Fibroblast of skin of abdomen (primary cell): ENCODE measurements at places on chromosomes 16 and 17.

DNA sequence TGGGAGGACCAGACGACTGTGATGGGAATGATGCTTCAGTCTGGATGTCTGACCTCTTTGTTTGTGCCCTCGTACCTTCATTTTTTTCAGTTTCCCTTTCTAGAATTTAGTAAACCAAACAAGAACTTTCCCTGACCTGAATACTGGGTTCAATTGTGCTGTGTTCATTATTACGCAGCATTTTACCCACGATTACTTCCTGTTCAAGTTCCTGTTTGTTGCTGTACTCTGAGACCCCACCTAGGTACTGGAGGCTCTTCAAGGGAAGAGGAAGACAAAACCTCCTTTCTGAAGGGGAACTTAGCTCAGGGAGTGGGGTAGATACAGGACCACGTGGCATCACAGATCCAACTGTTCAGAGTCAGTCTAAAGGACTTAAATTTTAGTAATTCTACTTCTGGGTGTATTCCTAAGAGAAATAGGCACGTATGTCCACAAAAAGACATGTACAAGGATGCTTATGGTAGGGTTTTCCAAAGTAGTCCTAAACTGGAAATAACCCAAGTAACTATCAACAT is 9.2 kb upstream of the PRKCB start:
- DNase-seq = no peak

DNA sequence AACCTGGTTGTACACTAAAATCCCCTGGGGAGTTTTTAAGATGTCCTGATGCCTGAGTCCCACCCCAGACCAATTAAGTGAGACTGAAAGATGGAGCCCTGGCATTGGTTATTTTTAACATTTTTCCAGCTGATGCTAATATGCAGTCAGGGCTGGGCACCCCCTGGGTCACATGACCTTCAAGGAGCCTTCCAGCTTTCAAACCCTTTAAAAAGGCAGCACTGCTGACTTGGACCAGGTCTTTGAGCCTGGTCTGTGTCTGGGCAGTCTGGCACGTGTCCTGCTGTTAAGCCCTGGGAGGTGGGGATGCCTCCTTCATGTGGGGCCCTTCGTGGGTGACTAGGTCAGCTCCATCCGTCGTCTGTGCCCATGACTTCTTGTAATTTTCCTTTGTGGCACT is 202.6 kb downstream of the CCDC182 start:
- no peak for DNase-seq

DNA sequence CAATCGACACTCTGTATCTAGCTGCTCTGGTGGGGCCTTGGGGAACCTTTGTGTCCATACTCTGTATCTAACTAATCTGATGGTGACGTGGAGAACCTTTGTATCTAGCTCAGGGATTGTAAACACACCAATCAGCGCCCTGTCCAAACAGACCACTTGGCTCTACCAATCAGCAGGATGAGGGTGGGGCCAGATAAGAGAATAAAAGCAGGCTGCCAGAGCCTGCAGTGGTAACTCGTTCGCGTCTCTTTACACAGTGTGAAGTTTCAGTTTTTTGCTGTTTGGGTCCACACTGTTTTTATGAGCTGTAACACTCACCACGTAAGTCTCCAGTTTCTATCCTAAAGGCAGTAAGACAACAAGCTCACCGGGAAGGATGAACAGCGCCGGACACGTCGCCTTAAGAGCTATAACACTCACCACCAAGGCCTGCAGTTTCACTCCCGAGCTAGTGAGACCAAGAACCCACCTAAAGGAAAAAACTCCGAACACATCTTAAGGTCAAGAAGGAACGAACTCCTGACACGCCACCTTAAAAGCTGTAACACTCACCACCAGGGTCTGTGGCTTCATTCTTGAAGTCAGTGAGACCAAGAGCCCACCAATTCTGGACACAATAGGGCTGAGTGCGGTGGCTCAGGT is 64.6 kb downstream of the KPNA2 start:
- DNase-seq = no peak

DNA sequence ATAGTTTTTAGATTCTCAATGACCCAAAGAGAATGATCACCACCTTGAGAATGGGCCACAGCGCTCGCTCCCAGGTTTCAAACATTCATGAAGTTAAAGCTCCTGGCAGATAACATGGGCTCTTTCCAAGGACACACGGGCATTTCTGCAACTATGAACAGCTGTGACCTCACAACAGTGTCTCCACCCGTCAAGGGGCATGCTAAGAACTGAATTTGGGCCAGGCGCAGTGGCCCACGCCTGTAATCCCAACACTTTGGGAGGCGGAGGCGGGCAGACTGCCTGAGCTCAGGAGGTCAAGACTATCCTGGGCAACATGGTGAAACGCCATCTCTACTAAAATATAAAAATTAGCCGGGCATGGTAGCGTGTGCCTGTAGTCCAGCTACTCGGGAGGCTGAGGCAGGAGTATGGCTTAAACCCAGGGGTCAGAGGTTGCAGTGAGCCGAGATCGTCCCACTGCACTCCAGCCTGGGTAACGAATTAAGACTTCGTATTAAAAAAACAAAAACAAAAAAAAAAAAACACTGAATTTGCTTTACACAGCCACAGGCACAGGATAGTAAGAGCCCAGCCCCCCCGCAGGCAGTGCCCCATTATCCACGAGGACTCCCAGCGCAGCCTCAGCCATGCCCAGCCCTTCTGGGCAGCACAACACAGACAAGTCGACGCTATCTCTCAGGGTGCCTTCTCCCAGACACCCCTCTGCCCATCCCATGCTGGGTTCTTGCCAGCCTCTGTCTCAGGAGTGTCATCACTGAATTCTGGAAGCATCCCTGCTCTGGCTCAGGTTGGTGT is 7.2 kb downstream of the USP7 start:
- no peak for DNase-seq
